ENCODE measurements at places on chromosomes 7 and 10.

DNA sequence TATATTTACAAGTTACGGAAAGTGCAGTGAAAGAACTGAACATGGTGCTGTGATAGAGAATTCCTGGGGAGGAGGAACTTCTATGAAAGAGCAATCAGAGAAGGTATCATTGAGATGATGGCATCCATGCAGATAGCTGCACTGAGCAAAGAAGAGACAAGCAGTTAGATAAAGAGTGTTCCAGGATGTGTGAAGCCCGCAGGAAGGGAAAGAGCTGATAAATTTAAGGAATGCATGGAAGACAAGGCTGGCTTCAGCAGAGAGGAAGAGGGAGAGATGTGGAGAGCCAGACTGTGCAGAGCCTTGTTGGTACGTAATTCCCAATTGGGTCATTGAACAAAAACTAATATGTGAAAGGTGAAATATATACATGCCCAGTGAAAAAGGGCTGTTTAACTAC lies 538.9 kb downstream of the INHBA start:
- DNase-seq, result no peak

DNA sequence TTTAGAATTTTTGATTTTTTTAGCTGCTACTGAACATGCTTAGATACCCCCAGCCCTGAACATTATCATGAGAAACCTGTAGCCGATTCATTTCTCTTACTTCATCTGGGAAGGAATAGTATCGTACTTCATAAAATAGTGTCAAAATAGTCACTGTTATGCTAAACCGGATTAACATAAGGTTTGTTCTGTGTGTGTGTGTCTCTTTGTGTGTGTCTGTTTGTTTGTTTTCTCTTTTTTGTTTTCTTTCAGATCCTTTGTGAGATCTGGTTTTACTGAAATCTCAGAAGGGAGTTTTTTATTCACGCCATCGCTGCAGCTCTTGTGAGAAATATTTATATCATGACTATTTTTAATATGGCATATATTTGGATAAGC lies 761 bp downstream of the LGI1 start:
- no peak for DNase-seq

- no peak for DNase-seq
Measured at GRCh38 chr10:83654689-83655088, 484.6 kb upstream of the GHITM start.

DNA sequence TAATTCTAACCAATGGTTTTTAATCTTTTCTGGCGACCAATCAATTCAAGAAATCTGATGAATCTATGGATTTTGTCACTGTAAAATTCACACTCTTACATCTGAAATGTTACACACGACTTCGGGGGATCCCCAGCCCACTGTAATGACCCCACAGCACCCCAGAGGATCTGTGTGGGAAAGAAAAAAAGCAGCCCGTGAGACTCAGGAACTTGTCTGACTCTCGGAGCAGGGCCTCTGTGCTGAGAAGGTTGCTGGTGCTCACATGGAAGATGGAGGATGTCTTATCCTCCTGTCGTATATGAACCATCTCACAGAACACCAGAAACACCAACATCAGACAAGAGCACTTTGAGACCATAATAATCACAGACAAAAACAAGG lies 228.4 kb upstream of the INHBA start:
- DNase-seq, result no peak

DNA sequence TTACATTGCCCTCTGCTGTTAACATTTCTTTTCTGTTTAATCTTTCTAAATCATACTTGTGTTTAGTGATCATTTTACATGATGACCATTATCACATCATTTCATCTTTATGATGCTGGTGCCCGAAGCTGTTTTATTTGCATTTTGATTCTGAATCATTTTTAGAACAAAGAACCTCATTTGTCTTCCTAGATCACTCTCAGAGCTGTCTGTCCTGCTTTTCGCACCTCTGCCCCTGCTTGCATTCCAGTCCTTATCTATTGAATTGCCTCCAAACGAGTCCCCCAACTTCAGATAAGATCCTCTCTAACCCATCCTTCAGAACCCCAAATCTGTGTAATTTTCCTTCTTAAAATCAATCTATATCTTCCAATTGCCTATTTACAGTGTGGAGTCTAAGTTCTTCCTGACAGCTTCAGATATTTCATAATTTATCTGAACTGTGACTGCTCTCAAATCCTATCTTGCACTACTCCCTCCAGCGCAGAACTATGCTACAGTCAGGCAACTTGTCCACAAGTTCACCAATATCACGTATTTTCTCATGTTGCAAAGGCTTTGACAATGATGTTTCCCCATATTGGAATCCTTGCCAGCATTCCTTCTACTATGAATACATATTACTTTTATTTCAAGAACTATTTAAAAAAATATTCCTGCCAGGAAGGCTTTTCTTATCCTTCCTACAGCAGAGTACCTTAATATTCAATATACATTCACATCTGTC lies 346.5 kb upstream of the CACNA2D1 start:
- peak; percentile 10 for DNase-seq

- DNase-seq, result no peak
Measured at GRCh38 chr10:102113261-102113955, 6.8 kb downstream of the LDB1 start.

- DNase-seq, result no peak
Measured at GRCh38 chr10:67629461-67629971, 66.5 kb downstream of the CTNNA3 start.

GRCh38 chr10:69364232-69364940 lies 52.3 kb downstream of the TACR2 start:
- DNase-seq, result no peak

DNA sequence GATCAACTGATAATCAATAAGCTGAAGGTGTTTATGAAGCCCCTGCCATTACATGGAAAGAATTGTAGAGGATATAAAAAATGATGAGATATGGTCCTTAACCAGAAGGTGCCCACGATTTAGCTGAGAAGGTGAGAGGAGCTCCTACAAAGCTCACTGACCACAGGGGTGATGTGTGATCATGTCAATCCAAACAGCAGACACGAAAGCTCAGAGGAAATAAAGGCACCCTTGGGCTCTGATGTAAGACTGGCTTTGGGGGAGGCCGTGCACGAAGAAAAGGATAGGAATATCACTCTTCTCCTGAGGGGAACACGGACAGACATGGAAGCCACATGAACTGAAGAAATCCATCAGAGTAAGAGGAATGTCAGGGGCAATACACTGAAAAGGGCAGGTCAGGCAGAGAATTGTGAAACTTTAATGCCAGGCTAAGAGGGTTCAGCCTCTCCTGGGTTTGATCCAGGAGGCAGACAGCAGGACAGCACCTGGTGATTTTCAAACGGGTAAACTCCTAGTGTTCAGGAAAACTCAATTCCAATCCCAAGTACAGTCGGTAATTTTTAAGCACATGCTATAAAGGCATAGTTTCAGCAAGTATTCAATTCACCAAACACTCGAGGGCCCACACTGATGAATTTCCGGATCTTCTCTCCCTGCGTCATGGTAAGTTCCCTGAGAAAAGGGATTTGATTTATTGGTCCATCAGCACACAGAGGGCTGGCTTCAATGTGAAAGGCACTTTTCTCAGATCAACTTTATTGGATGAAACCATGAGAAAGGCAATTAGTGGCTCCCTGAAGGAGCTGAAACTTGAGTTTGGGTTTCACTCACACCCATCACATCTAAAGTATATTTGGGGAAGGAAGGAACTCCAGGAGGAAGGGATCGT lies 163.8 kb downstream of the PRPF18 start:
- no peak for DNase-seq

DNA sequence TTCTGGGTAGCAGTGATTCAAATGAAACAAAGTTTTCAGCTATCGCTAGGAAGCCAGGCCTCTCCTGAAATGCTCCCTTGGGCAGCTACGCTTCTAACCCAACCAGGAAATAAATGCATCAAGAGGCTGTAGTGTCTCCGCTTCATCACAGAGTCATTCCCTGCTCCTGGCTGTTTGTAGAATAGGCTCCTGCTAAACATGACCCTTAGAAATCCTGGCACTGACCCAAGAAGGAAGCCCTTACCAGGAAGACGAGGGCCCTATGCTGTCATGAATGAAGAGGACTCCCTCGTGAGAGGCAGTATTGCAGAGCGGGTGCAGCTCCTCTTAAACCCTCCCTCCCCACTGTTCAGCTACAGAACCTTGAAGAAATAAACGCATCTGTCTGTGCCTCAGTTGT lies 48.3 kb downstream of the NOD1 start:
- no peak for DNase-seq

- no peak for DNase-seq
Measured at GRCh38 chr7:92674379-92674778, 84.2 kb upstream of the FAM133B start.

DNA sequence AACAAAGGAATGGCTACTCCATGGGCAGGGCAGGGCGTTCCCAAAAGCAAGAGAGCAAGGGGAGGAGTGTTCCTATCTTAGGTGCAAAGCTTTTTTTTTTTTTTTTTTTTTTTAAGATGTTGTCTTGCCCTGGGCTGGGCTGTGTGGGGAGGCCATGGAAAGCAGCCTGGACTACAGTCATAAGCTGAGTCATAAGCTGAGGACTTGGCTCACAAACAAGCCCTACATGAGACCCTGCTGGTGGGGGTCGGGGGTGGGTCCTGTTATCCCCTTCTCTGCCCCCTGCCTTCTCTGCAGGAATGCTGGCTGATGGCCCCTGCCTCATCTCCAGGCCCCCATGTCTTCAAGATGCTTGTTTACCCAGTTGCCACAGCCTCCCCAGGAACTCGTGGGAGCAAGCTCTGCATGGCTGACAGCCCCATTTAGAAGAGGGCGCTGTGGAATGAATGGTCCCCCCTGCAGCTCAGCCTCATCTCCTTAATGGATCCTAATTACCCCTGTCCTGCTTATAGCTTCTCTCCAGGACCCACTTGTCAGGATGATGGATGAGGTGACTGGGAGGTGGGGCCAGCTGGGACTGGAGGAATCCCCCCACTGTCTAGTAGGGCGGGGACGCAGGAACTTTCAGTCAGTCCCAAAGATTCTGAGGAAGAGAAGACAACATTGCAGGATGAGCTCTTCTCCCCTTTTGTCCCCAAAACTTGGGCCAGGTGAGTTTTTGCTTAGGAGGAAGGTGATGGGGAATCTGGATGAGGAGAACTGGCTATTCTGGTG lies 340.8 kb upstream of the PODXL start:
- DNase-seq, result peak; percentile 7

- no peak for DNase-seq
Measured at GRCh38 chr10:61964949-61965702, 63.6 kb downstream of the ARID5B start.

GRCh38 chr10:98020254-98020653 lies 10.2 kb downstream of the CRTAC1 start:
- no peak for DNase-seq
